ENCODE measurements at places on chromosomes 7 and 10.

DNA sequence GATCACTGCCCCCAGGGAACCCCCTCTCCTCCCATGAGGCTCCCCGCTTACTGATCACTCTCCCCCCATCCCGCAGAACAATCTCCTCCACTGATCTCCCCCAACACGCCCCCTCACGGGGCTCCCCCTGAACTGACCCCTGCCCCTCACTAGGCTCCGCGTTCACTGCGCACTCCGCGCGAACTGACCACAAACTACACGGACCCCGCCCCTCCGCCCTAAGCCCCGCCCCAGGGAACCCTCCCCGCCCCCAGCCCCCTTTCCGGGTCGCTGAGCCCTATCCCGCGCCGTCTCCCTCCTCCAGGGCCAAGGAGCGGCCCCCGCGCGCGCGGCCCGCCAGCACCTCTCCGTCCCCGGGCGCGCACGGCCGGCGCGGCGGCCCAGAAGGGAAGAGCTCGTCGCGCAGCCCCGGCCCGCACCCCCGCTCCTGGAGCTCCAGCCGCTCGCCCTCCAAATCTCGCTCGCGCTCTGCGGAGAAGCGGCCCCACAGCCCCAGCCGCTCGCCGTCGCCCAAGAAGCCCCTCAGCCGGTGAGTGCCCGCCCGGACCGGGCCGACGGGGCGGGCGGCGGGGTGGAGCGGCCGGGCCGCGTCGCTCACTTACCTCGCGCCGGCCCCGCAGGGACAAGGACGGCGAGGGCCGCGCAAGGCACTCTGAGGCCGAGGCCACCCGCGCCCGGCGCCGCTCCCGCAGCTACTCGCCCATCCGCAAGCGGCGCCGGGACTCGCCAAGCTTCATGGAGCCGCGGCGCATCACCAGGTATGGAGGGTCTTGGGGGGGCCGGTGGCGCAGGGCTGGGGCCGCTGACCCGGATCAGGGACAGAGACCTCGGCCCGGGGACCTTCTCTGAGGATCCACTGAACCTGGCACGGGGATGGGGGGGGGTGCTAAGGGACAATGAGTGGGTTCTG is 19.9 kb upstream of the HSPB1 start:
- DNase-seq: no peak

DNA sequence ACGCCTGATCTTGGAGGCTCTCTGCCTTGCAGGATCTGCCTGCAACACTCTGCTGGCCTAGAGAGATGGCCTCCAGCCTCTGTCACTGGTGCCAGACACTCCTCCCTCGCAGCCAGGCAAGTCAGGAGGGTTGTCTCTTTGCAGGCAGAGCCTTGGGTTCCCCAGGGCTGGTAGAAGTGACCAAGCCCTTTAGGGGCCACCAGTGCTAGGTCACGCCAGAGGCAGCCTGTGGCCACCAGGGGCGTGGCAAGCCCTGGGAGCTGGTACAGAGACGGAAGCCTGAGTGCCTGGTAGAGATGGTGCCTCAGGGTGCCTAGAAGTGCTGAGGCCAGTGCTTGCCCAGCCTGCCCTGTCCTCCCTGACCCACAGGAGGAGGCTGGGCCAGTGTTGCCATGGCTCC is 9.1 kb downstream of the ADCYAP1R1 start:
- DNase-seq: no peak

- no peak for DNase-seq
Measured at GRCh38 chr10:44066527-44067255, 318.2 kb downstream of the CXCL12 start.

GRCh38 chr10:17854044-17854652 is 45.0 kb downstream of the MRC1 start:
- no peak for DNase-seq

GRCh38 chr7:101598986-101599771 is 29.9 kb downstream of the MYL10 start:
- DNase-seq: no peak

- DNase-seq: no peak
Measured at GRCh38 chr7:134636008-134636449, 10.6 kb upstream of the BPGM start.

- no peak for DNase-seq
Measured at GRCh38 chr7:10770176-10770575, 203.5 kb upstream of the PHF14 start.

DNA sequence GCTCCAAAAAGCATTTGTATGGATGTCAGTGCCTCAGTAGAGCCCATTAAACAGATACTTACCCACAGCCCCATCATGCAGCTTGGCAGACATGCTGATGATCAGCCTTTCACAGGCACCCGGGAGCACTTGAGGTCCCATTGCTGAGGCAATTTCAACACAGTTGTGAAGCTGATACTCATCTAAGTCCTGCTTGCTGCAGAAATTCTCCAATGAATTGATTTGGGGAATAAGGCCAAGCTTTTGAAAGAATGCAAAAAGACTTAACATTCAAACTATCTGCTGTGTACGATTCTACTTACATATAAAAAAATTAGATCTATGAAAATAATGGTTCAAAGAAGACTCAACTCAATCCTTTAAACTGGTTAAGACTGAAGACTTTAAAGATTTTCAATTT is 60.5 kb downstream of the LAMB4 start:
- no peak for DNase-seq

DNA sequence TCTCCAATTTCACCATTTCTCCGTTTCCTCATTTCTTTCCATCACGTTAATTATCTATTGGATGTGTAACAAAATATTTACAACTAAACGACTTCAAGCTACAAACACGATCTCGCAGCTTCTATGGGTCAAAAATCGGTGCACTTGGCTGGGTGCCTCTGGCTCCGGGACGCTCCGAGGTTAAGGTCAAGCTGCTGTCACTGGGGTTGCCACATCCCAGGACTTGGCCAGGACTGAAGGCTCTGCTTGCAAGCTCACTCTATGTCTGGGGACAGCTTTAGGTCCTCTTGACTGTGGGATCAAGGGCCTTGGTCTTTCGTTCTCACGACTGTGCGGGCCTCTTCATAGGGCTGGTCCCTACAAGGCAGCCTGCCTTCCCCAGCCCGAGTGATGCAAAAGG is 159.7 kb downstream of the CCDC3 start:
- DNase-seq: no peak

All from epithelial cell of esophagus (primary cell).